T-cell (primary cell): ENCODE measurements at places on chromosomes 12 and 14. TPM values are rescaled to one million over a fixed set of nuclear protein-coding genes. Genes with fewer than 3 reads are reported as not detected.

DPY19L2 gene
- total RNA-seq, result 3.8 TPM

TCL1B gene
- not detected for total RNA-seq

ACOT6 gene
- total RNA-seq, result not detected

L3HYPDH gene
- 53.6 TPM for total RNA-seq

KERA gene
- total RNA-seq, result not detected

JPH4 gene
- not detected for total RNA-seq

DNA sequence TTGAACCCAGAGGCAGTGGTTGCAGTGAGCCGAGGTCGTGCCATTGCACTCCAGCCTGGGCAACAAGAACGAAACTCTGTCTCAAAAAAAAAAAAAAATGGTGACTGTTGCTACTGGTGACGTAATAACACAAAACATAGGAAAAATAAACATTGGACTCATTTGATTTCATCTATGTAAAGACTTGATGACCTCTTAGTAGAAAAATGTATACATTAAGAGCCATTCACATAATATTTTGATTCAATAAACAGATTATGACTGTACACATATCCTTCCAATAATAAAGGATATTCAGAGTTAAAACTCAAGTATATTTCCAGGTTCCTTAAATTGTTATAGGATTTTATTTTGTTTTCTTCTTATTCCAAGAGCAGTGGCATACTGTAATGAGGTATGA lies 65.7 kb upstream of the AEBP2 start:
- DNase-seq, result no peak

GRCh38 chr12:65885312-65885711 lies 61.0 kb downstream of the HMGA2 start:
- DNase-seq, result no peak

EML5 gene
- total RNA-seq, result 4.9 TPM

GRCh38 chr12:94516985-94517384 lies 57.3 kb upstream of the CEP83 start:
- DNase-seq, result no peak
